Cardiac muscle cell (in vitro differentiated cells and primary cell): ENCODE measurements at places on chromosomes 13 and 19. TPM values are rescaled to one million over a fixed set of nuclear protein-coding genes. Genes with fewer than 3 reads are reported as not detected.

DNA sequence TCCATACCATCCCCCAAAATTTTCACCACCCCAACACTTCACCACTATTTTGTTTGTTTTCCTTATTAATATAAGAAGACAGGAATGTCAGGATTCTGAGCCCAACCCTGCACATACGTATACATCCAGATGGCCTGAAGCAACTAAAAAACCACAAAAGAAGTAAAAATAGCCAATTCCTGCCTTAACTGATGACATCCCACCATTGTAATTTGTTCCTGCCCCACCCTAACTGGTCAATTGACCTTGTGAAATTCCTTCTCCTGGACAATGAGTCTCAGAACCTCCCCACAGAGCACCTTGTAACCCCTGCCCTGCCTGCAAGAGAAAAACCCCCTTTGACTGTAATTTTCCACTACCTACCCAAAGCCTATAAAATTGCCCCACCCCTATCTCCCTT lies 132.5 kb downstream of the ZNF675 start:
- no peak for DNase-seq

NUMBL gene
- 17.1 and 21.7 TPM in 2 replicates for total RNA-seq

GRCh38 chr13:56736966-56737365 lies 403.8 kb upstream of the PRR20A start:
- no peak for DNase-seq

AMER2 gene
- total RNA-seq = under 0.01 and 0.09 TPM in 2 replicates

GRCh38 chr19:41356984-41357739 lies 3.4 kb upstream of the TGFB1 start:
- no peak for DNase-seq

PSG2 gene
- not detected in 2 replicates for total RNA-seq

CGB8 gene
- total RNA-seq = not detected in 2 replicates

TINCR gene
- total RNA-seq = 1.3 and 2.4 TPM in 2 replicates

PTH2 gene
- total RNA-seq = 2.8 and 6.2 TPM in 2 replicates

P2RY11 gene
- total RNA-seq = 13.7 and 19.4 TPM in 2 replicates

- no peak for DNase-seq
Measured at GRCh38 chr13:82749551-82749950, 1132.7 kb downstream of the SLITRK1 start.

DNA sequence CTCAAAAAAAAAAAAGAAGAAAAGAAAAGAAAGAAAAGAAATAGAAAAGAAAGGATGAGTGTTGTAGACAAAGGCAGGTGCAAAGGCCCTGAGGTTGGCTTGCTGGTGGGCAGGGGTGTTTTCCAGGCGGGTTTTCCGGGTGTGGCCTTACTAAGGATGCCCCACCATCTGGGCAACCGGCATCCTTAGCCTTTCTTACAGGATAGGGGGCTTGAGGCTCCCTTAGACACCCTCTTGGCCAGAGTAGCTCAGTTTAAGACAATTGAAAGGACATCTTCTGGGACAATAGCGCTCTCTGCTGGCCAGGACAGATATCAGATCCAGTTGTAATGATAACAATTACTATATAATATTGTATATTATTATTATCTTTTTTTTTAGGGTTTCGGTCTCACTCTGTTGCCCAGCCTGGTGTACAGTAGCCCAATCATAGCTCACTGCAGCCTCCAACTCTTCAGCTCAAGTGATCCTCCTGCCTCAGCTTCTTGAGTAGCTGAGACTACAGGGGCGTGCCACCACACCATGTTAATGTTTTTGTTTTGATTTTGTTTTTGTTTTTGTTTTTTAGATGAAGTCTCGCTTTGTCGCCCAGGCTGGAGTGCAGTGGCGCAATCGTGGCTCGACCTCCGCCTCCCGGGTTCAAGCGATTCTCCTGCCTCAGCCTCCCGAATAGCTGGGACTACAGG lies 1.4 kb upstream of the QTRT1 start:
- peak; percentile 72 for DNase-seq

DNA sequence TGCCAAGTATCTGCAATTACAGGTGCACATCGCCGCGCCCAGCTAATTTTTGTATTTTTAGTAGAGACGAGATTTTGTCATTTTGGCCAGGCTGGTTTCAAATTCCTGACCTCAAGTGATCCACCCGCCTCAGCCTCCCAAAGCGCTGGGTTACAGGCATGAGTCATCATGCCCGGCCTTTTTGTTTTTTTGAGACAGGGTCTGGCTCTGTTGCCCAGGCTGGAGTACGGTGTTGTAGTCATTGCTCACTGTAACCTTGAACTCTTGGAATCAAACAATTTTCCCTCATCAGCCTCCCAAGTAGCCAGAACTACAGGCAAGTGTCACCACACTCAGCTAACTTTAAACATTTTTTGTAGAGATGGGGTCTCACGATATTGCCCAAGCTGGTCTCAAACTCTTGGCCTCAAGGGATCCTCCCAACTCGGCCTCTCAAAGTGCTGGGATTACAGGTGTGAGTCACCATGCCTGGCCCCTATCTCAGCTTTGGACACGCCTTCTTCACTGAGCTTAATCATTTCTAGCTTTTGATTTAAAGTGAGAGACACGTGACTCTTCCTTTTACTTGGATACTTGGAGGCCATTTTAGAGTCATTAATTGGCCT lies 4.0 kb upstream of the IRGC start:
- DNase-seq = no peak

LONP1 gene
- 125 and 151 TPM in 2 replicates for total RNA-seq

GRCh38 chr19:5330307-5330720 lies 10.3 kb downstream of the PTPRS start:
- no peak for DNase-seq

- peak; percentile 45 for DNase-seq
Measured at GRCh38 chr19:10551698-10552301, 8.1 kb downstream of the ATG4D start.

DNA sequence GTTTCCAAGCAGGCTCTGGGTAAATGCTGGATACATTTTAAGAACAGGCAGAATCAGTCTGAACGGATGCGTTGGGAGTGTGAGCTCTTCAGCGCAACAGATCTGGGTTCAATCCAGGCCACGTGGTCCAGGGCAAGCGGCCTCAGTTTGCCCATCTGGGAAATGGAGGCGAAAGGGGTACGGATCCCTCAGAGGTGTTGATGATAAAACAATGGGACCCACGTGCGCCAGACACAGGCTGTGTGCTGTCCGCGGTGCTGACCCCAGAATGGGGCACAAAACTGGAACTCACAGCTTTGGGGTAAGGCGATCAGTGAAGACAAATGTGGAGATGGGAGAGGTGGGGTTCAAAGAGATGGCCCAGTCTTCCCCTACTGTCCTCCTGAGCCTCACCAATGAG lies 13.1 kb upstream of the PDE4C start:
- peak; percentile 34 for DNase-seq

DNA sequence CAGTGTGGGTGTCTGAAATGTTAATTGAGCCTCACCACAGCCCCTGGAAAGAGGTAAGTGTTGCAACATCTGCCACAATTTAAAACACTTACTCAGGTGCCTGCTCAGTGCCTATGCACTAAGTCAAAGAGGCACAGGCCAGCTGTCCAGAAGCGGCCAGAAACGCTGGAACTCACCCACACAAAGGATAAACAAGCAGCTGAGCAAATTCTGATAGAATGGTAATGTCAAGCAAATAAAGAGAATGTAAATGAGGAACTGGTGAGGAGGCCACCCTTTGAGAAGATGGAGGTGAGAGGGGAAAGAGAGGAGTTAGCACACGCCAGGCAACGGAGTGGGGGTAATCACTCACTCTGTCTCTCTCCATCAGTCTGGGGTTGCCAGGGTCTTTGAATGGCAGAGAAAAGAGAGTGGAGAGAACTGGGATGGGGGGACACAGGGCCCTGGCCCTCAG lies 67.7 kb upstream of the SERP2 start:
- DNase-seq = no peak
